ENCODE measurements at places on chromosomes 2 and 18. TPM values are rescaled to one million over a fixed set of nuclear protein-coding genes. Genes with fewer than 3 reads are reported as not detected.

- no peak for DNase-seq
Measured at GRCh38 chr18:77167251-77167650, 34.7 kb upstream of the MBP start.

GRCh38 chr18:12394428-12394827 is 13.3 kb upstream of the PRELID3A start:
- no peak for DNase-seq

GRCh38 chr18:25349131-25349925 is 2.6 kb downstream of the ZNF521 start:
- DNase-seq: peak; percentile 89

- DNase-seq: no peak
Measured at GRCh38 chr18:80022613-80023012, 11.6 kb upstream of the RBFA start.

DNA sequence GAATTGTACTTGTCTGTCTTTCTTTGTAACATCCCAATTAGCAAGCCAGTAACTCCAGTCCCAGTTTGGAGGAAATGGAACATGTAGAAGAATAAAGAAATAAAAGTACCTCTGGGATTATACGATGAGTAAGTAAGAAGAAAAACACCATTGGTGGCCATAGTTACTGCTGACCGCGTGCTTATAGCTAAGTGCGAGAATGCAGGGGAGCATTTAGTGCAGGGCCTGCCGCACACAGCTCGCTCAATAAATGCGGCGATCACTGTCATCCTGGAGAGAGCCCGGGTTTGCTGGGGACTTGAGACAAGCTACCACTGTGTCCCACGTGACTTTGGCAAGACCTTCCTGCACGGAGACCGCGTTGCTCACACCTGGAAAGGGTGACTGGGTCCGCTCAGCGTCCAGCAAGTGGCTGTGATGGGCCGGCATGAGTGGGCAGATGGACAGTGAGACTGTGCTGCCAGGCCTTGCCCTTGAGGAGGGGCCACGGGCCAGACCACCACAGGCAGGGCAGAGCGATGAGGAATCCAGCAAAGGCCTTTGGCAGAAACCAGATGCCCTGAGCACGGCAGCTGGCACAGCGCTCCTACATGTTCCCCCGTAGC is 54.8 kb downstream of the ADI1 start:
- no peak for DNase-seq

GRCh38 chr2:184834699-184835397 is 236.5 kb downstream of the ZNF804A start:
- DNase-seq: no peak

DNA sequence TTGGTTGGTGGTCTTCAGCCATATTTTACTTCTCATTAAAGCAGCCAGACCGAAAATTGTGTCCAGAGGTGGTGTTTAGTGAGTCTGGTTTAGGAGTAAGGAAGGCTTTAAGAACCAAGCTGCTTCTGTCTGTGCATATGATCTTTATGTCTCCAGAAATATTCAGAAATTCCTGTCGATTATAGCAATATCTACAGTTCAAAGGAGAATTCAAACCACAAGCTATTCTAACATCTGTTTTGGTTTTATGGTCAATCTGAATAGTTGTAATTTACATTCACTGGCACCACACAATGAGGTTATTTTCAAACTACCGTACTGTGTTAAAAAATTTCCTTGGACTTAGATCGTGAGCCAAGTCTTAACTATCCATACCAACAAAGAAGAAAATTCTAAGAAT is 11.3 kb downstream of the UPP2 start:
- DNase-seq: no peak

DNA sequence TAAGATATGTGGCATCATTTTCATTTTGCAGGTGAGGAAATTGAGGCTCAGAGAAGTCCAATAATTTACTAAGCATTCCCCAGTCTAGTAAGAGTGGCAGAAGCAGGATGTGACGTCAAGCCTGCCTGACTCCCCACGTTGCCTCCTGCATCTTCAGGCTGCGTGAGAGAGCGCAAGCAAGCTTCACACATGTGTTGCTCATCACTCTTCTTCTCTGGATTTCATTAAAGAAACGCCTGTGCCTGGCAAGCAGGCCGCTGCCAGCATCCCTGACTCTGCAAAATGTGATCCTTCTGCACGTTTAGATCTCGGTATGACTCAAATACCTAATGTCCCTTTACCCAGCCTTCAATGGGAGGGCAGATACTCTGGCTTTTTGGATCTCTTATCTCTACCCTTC is 96.8 kb downstream of the PRKCE start:
- DNase-seq: peak; percentile 37

- DNase-seq: no peak
Measured at GRCh38 chr18:67845035-67845434, 328.5 kb upstream of the DSEL start.

PLA2R1 gene
- total RNA-seq: 18.3 TPM
